Right ventricle myocardium inferior (tissue), 1 donor: ENCODE measurements at places on chromosomes 3 and 15.

DNA sequence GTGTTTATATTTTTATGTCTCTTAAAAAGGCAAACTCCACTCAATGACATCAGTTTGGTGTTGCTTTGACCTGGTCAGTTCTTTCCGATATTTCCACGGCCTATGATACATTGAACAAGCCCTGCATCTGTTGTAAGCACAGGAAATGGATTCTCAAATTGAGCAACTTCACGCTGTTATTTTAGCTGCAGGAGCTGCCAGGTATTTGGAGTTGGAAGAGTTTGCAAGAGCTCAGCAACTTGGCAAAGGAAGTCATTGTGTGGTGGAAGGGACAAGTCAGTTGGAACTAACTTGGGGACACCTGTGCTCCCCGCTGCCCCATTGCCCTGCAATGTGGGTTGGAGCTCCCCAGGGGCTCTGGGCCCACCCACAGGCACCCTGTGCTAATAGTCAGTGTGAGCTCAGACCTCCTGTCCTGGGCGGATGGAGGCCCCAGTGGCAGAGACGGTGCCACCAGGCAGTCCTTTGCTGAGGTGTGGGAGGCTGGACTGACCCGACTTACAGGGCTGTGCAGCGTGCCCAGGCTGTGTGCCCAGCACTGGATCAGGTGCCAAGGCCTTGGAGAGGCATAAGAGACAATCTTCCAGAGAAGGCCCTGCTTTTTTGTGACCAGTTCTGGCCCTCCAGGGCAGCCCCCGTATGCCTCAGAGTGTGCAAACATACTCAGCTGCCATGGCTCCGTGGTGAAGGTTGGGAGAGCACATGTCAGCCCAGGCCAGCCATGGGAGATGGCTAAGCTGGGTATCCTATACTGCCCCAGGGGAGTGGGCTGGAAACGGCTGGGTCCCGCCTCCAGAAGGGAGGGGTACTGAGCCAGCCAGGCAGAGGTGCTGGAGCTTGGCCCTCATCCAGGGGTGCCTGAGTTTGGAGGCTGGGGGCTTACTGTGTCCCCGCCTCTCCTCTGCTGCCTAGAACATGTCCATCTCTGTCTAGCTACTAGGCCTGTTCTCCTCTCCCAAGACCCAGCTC lies 43.5 kb downstream of the KY start:
- no peak for DNase-seq

DNA sequence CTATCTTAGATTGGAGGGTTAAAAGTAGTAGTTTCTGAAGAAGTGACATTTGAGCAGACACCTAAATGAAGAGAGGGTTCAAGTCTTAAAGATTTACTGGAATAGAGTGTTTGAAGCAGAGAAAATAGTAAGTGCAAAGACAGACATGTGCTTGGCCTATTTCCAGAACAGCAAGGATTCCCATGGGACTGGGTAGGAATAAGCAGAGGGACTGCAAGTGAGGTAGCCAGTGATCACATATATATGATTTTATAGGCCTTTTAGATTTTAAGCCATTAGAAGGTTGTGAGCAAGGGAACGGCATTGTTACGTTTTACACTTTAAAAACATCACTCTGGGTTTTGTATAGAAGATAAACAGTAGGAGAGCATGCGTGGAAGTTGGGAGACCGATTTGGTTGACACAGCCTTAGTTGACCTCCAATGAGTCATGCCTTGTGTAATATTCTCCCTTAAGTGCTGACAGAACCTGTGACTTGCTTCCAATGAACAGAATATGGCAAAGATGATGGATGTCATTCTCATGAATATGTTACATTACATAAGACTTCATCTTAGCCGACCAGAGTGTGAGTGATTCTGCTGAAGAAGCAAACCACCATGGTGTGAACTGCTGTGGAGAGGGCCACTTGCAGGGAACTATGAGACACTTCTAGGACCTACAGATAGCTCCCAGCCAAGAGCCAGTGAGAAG lies 37.1 kb upstream of the SLC4A7 start:
- no peak for DNase-seq

- DNase-seq = no peak
Observed at GRCh38 chr3:82378392-82378791, 616.9 kb upstream of the GBE1 start.

DNA sequence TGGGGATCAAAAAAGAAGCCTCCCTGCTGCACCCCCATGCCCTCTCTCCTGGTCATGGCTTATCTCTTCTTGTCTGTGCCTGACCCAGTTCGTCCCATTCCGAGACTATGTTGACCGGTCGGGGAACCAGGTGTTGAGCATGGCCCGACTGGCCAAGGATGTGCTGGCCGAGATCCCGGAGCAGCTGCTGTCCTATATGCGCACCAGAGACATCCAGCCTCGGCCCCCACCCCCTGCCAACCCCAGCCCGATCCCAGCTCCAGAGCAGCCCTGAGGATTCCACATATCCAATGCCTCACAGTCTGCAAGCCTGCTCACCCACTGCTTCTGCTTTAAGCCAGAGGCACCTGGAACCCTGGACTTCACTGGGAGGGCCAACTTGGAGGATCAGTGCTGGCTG lies 2.1 kb upstream of the BRPF1 start:
- no peak for DNase-seq

- no peak for DNase-seq
Observed at GRCh38 chr3:100850156-100850555, 140.9 kb downstream of the TFG start.

GRCh38 chr3:35757991-35758757 lies 118.8 kb downstream of the ARPP21 start:
- no peak for DNase-seq

DNA sequence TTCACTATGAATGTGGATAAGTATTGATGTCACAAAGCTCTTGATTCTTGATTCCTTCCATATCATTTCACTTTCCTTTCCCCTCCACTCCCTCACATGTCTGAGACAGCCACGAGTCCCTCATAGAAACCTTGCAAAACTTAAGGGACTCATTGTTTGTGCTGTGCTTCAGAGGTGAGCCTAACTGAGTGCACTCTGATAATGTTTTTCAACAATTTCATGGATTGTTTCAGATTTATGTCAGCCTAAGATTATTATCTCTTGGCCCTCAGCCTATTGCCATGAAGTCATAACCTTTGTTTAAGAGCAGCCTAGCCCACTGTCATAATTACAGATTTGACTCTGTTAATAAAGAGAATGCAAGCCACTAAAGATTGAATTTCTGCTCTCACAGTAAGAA lies 363.6 kb downstream of the MECOM start:
- DNase-seq = no peak

DNA sequence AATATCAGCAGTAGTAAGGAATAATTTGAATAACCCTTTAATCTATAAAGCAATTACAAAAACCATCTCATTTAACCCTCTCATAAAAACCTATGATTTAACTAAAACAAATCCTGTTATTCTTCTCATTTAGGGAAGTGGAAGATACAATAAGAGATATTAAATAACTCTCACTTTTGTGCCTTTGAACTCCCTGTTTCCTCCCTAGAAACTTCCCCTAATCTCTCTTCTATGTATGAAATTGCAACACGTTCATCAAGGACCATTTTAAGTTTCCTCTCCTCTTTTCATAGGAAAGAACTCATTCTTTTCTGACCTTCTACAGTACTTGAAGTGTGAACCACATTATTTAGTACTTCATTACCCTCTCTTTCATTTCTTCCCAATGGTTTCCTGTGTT lies 18.8 kb upstream of the FAM81A start:
- DNase-seq = no peak

- no peak for DNase-seq
Observed at GRCh38 chr3:183439515-183439914, 11.1 kb upstream of the MCF2L2 start.

GRCh38 chr3:52454938-52455282 lies 494 bp upstream of the NISCH start:
- no peak for DNase-seq
